ENCODE measurements at places on chromosomes 5 and 9. TPM values are rescaled to one million over a fixed set of nuclear protein-coding genes. Genes with fewer than 3 reads are reported as not detected.

DNA sequence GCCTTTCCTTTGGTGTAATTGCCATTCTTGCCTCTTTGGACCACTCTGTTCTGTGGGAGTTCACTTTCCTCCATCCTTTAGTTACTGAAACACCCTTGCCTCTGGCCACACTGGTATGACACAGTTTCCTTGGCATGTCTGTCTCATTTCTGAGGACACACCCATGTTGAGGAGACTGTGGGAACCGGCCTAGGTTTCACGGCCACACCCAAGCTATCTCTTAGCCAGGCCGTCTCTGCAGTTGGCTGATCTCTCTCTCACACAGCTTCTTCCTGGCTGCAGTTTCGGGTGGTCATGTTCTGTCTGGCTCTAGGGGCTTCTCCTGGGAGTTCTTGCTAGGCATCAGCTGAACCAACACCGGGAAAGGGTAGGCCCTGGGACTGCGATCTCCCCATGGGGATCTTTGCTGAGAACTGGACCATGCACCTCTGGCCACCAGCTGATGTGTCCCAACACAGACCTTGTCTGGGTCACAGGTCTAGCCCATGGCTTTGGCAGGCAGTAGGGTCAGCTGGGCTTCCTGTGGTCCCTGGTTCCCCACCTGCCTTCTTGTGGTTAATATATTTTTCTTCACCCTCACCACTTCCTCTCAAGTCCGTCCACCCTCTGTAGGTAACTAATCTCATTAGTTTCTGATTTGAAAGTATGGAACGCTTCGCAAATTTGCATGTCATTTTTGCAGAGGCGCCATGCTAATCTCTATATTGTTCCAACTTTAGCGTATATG is 24.9 kb downstream of the ARHGEF37 start:
- no peak for DNase-seq

PKD2L2 gene
- not detected for polyA plus RNA-seq

GRCh38 chr9:14981291-14981950 is 71.2 kb upstream of the FREM1 start:
- no peak for DNase-seq

GRCh38 chr5:33079548-33079947 is 361.2 kb upstream of the TARS1 start:
- DNase-seq, result no peak

DNA sequence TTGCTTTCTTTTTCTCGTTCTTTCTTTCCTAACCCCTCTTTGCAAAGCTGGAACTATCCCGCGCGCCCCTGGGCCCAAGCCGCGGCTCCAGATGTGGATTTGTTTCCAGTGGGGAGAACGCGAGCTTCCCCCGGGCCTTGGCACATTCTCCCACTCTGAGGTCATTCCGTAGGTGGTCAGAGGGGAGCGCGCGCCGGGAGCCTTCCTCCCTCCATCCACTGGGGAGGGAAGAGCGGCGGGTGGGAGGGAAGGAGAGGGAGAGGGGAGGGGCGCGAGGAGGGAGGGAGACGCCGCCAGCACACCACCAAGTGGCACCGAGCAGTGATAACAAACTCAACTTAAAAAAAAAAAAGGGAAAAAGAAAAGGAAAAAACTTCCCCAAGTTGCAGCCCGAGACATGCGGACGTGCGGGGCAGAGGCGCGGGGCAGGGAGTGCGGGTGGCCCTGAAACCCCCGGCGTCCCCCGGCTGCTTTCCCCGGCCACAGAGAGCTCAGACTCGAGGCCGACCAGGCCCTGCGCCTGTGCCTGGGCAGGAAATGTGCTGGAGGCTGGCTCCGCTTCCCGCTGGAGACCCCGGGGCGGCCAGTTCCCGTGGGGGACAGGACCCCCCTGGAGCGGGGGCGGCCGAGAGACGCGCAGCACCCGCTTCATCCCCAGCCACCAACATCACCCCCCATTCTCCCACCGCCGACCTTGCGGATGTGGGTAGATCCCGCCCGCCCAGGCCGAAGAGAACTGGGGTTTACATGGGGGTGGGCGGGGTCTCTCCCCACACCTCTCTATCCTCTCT is 3.1 kb downstream of the IER5L start:
- DNase-seq, result peak; percentile 85

PCDHGC4 gene
- polyA plus RNA-seq, result 0.46 TPM

DNA sequence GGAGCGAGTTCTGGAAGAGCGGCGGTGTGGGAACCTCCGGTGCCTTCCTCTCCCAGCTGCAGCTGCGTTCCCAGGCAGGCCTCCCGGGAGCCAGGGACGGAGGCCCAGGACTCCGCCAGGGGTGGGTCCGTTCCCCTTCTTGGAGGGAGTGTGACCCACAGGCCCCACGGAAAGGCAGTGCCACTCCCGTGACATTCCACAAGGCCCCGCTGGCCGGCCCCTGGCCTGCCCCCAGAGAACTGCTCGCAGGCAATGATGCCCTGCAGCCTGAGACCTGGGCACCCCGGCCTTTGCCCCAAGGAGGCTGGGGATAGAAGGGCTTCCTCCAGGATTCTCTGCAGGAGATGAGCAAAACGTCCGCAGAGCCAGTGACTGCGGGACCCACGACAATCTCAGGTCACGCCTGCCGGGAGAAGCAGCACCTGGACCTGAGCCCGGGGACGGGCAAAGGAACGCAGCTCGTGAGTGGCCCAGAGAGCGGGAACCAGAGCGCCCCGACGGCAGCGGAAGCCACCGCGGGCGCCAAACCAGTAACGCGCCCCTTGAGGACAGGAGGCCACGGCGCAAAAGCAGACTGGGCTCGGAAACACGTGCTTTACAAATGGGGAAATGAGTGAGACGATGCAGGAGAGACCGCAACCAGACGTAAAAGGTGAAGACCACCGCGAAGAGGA is 9.3 kb downstream of the OBP2B start:
- DNase-seq, result no peak

CCL19 gene
- polyA plus RNA-seq, result not detected

LCN15 gene
- not detected for polyA plus RNA-seq

- DNase-seq, result no peak
These were observed 140.3 kb downstream of the OLFM1 start for GRCh38 chr9:135227641-135228251.

GRCh38 chr5:59241119-59241518 is 652.4 kb downstream of the PDE4D start:
- DNase-seq, result no peak

MAML1 gene
- polyA plus RNA-seq, result 4.9 TPM

- no peak for DNase-seq
These were observed 18.5 kb downstream of the OR2V1 start for GRCh38 chr5:181112476-181112875.

SPINK13 gene
- polyA plus RNA-seq, result not detected

DNA sequence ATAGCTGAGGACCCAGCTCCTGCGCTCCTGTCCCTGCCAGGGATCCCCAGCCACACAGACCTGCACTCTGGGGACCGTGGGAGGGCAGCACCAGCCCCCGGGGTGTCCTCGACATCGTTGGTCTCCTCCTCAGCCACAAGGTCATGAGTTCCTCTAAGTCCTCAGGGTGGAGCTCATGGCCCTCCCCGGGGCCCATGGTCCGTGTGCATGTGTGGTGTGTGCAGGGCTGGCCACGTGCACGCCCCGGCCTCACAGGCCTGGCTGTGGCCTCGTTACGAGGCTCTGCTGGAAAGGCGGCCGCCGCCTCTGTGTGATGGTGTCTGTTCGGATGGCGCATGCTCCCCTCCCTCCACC is 16.1 kb upstream of the AJM1 start:
- no peak for DNase-seq

ADGRD2 gene
- not detected for polyA plus RNA-seq

DNA sequence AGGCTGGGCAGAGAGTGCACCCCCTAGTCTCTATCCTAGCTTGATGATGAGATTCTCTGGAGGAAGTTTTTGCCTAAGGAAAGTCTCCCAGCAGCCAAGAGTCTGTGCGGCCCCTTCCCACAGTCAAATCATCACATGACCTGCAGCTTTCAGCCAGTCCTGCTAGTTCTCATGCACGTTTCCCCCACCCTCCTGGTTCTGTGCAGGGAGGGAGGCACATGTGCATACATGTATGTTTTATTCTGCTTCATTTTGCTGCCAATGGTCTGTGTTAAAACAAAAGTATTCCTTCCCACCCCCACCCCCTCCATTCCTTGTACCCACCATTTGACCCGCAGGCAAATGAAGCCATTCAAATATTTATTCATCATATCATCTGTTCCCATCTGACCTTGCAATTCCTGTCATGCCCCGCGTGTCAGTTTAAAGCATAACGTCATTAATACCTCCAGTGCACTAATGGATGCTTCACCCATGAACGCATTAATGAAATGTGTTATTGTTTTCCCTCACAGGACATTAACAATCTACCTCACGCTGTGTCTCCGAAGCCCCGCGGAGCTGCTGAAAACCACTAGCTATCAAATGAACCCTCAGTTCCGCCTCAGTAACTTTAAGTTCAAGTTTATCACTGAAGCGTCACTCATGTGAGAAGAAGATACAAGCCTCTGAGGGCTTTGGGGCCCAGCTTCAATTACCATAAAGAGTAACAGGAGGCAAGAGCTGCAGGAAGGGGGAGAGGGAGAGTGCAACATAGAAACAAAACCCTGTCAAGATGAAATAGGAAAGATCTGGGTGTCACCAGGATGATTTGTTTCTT is 139.6 kb downstream of the RASEF start:
- no peak for DNase-seq

DNA sequence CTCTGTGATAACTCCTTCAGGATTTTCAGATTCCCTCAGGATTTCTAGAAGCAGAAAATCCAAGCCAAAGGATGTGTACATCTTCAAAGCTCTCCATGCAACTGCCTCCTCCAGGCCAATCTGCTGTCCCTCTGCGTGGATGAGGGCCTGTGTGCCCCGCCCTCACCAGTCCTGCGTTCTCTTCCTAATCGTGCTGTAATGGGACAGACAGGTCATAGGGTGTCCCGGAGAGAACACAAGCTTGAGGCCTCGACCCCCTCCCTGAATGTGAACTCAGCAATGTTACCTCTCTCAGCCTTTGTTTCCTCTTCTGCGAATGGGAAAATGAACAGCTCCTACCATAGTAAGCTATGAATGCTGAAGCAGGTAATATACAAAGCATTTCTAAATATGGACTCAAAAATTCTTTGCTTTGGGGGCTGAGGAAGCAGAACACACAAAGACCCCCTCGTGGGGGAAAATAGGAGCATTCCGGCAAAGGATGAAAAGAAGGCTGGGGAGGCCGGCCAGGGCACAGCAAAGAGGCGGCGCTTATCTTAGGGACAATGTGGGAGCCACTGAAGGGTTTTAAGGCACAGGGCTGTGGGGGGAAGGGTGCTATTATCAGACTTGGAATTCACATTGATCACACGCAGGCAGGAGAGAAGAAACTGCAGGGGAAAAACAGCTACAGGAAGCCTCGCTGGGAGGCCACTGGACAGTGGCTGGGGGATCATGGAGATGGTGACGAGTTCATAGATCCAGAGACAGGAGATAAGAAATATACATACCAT is 57.2 kb upstream of the FBXW11 start:
- DNase-seq, result no peak

LCN1 gene
- polyA plus RNA-seq, result not detected

DNA sequence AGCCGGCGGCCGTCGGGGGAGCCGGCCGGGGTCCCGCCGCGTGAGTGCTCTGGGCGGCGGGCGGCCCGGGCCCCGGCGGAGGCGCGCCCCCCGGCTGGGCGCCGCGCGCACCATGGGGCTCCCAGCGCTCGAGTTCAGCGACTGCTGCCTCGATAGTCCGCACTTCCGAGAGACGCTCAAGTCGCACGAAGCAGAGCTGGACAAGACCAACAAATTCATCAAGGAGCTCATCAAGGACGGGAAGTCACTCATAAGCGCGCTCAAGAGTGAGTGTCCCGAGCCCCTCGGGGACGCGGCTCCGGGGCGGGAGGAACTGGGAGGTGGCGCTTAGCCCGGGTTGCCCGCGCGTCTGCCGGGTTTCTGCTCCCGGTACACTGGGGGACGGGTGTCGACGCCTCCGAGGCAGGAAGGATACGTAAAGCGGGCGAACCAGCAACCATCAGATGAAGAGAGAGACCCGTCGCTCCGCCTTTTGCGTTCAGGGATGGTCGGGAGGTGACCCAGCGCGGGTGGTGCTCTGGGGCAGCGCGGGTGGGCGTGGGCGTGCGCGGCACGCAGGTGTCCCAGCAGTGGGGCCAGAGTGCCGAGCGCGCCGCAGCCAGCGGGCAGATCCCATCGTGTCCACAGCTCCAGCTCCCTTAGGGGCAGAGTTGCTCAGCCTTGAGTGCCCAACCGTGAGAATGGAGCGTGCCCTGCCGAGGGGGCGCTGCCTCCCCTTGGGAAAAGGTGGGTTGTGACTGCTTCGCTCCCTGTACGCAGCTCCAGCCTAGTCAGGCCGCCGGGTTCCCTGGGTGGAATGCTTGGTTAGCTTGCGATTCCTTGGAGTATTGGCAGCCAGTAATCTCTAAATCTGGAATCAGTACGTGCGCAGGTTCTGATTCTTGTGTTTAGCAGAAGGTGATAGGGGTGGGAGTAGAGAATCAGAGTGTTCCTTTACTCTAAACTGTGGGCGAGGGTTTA is 753 bp downstream of the ARHGAP26 start:
- DNase-seq, result no peak

DNA sequence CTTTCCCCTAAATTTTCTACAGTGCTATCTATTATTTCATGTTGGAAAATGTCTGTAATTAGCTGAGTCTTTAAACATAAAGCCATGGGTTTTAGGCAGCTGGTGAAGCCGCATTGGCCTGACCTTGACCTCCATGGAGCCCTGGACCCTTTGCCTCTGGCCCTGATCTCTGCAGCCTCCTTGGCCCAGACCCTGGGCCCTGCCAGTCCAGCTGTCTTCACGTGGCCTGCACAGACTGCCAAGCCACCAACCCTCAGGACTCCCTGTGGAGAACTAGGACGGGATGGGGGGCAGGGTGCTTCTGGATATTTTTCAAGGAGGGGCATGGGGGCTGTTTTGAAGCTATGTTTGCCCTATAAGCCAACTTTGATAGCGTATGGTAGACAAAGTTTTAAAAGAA is 29.8 kb upstream of the PPARGC1B start:
- DNase-seq, result no peak

- DNase-seq, result no peak
These were observed at the start of gene TEK for GRCh38 chr9:27108981-27109541. TSS of gene TEK (plus strand) at chr9:27109225. CDS start at chr9:27109591, 366 bp downstream.

- no peak for DNase-seq
These were observed 590.5 kb downstream of the CCDC171 start for GRCh38 chr9:16143310-16143709.

FAM151B gene
- 3.3 TPM for polyA plus RNA-seq

DNA sequence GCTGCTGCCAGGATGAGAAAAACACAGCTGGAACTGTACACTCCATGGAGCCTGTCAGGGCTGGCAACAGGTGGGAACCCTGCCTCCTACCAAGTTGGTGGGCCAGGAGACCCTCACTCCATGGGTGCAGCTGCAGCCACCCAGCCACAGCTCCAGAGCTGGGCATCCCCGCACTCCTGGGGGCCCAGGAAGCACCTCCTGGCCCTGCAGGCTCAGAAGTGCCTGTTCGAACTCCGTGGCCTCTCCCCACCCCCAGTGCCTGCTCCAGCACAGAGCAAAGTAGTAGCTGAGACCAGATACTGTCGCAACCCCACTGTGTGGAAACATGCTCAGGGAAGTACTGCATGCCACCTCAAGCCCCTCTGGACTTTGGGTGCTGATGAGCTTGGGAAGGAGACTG is 564.0 kb upstream of the ACO1 start:
- DNase-seq, result no peak

GRCh38 chr5:142016556-142016955 is 3.7 kb upstream of the GNPDA1 start:
- no peak for DNase-seq

Data from AG04450 (cell line).